IPS DF 6.9 (cell line): ENCODE measurements at places on chromosomes 5 and 9.

- DNase-seq = no peak
Observed at GRCh38 chr5:175778951-175779503, 92.4 kb upstream of the CPLX2 start.

DNA sequence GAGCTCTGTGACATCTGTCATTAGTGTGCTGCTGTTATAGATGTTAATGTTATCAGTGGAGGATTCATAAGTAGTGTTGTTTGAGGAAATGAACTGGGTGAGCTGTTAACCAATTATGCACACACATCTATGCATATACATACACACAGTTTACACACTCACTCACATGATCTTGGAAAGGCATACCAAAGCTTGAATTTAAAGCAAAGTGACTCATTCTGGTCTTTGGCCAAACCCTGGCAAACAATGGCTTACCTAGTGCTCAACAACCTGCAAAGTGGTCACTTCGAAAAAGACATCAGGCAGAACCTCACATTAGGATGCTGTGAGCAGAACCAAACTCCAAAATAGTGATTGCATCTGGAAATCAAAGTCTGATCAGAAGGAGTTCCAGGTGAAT lies 1037.3 kb upstream of the CDH6 start:
- DNase-seq = no peak

GRCh38 chr9:24144796-24145195 lies 318.8 kb upstream of the ELAVL2 start:
- no peak for DNase-seq

GRCh38 chr5:133530270-133530669 lies 82.1 kb downstream of the FSTL4 start:
- DNase-seq = no peak

DNA sequence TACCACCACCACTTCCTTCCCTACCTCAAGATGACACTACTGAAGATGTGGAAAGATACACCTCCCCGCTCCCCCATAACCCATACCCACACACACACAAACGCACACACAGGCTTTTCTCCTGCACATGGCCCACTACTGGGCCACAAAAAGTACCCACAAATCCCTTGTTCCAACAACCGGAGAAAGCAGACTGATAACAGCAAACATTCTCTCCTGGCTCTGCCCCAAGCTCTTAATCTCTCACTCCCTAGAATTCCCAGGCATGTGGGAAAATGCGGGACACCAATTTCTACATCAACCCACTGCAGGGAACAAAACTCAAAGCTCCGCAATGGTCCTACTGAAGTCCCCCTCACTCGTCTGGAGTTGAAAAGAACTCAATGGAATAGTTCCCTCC lies 611.0 kb upstream of the KLF4 start:
- no peak for DNase-seq

DNA sequence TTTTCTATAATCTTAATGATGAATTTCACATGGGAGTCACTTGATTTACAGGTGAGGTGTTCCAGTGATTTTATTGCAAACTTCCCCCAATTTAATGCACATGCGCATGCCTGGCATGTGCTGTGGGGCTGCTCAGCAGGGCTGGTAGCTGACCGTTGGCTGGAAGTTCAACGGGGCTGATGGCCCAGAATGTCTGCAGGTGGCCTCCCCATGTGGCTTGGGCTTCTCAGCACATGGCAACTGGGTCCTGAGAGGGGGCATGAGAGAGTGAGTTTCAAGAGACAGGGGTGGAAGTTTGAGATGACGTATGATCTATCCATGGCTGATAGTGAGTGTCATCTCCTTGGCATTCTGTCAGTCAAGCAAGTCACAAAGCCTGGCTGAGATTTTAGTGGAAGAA lies 259.8 kb downstream of the ZSWIM6 start:
- DNase-seq = no peak

GRCh38 chr5:138909734-138910133 lies 34.6 kb upstream of the LRRTM2 start:
- DNase-seq = no peak

GRCh38 chr5:131386779-131387178 lies 122.9 kb downstream of the CDC42SE2 start:
- no peak for DNase-seq

DNA sequence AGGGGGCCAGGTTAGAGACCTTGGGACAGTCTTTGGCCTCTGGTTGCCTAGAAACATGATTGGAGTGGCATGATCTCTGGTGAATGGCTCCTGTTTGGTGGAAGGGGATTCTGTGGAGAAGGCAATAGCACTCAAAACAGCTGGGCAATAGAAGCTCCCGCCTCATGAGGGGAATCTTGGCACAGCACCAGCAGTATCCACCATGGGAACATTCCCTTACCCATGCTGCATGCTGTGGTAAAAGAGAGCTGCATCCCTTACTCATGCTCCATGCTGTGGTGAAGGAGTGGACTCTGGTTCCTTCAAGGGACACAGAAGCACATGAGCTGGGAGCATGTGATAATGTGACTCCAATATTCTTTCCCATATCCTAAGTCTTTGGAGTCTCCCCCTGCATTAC lies 160.6 kb downstream of the PJA2 start:
- no peak for DNase-seq

- DNase-seq = no peak
Observed at GRCh38 chr5:125558466-125558865, 812.0 kb upstream of the ZNF608 start.

DNA sequence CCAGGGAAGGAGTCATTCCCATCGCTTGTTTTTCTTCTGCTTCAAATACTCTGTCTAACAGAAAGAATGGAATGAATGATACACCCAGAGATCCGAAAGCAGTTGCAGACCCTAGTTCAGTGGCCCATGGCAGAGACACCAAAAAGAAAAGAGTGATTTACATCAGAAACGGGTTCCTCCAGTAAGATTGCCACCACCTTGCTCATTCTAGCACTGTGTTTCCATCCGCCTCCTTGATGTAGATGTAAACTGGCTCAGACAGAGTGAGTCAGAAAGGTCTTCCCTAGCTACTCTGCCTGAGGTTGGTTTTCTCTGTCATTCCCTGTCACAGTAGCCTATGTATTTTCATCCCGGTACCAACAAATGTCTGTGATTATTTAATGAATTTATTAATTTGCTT lies 15.9 kb upstream of the CLINT1 start:
- no peak for DNase-seq

GRCh38 chr5:40428126-40428525 lies 251.6 kb upstream of the PTGER4 start:
- no peak for DNase-seq

GRCh38 chr5:116297296-116297814 lies 212.5 kb downstream of the COMMD10 start:
- DNase-seq = no peak

DNA sequence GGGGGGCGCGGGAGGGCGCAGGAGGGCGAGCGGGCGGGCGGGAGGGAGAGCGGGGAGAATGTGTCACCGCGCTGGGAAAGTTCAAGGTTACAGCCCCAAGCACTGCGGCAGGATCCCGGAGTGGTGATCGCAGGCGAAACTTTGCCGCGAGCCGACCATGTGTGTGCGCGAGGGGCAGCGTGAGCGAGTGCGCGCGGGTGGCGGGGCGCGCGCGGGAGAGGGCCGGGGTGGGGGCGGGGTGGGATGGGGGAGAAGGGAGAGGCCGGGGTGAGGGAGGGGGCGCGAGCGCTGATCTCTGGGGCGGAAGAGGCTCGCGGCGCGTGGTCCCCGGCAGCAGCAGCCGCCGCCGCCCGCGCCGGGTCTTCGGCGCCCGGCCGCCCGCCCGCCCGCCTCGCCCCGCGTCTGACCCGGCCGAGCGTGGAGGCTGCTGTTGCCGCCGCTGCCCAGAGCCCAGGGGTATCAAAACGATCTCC lies at the start of gene NFIB:
Gene NFIB (minus strand): TSS at position 191 of the 473 bp plus-strand sequence. CDS start 630 bp downstream, outside the sequence.
- DNase-seq = no peak

GRCh38 chr5:134506054-134507039 lies 19.1 kb upstream of the JADE2 start:
- DNase-seq = no peak

- no peak for DNase-seq
Observed at GRCh38 chr9:109164042-109164441, 3.0 kb downstream of the FRRS1L start.

DNA sequence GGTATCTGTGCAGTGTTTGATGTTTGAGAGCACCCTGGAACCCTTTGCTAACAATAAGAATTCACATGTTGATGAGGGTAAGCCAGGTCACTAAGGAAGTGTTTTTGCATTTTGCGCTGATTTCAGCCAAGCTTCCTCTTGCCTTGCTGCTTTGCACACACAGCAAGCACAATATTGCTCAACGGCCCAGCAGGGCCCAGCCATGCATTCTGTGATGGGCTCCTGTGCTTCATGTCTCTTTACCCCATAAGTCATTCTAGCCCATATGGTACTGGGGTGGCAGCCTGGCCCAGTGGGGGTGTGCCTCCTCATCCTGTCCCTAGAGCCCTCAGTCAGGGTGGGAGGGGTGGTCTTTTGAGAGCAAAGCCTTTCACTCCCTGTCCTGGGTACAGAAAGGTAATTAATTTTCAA lies 481.3 kb downstream of the GADD45G start:
- no peak for DNase-seq

- DNase-seq = no peak
Observed at GRCh38 chr5:24749701-24750100, 104.9 kb upstream of the CDH10 start.
